ENCODE measurements at places on chromosomes 1 and 21.
A peak's percentile ranks its signal among the peaks of the same experiment; 100 is the strongest.

- no peak for DNase-seq
These were observed 52.9 kb upstream of the KDM4A start for GRCh38 chr1:43597028-43597427.

DNA sequence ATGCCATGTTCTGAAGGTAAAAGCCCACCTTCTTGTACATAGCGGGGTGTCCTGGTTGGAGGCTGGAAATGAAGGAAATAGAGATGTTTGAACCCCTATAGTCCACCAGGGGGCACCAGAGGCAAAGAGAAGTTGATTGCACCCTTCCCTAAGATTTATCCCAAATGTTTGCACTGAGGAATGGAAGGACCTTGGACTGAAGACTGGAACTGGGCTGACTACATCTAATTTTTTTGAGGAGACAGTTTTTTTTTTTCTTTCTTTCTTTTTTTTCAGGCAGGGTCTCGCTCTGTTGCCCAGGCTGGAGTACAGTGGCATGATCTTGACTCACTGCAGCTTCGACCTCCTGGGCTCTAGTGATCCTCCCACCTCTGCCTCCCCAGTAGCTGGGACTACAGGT is 55.3 kb upstream of the EIF4G3 start:
- DNase-seq: no peak

DNA sequence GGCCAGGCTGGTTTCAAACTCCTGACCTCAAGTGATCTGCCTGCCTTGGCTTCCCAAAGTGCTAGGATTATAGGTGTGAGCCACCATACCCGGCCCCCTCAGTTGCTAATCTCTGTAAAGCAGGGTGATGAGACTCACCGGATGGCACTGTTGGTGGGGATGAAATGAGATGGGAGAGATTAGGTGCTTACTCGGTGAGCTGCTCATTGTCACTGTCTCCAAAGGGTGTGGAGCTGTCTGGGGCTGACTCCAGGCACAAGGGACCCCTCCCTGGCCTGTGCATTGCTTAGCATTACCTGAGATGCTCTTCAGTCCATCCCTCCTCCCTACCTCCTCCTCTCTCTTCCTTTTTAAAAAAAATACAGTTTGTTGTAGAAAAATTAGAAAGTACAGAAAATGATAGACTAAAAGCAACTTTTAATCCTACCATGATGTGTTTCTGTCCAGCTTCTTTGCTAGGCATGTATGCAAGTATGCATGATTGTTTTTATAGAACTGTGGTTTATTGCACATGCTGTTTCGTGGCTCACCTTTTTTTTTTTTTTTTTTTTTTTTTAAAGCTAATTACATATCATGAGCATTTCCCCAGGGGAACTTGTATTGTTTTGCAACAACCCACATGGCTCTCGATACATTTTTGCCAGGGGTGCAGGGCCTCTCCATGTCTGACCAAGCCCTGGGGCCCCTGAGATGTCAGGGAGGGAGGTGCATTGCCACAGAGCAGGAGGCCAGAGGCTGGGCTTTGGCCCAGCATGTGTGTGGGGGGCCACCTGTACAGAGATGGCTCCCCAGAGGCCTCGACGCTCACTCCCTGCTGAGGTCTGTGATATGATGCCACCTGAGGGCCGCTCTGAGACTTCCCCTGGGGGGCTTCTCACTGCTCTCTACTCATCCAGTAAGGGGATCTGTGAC is 55.4 kb downstream of the ARHGEF10L start:
- no peak for DNase-seq

GRCh38 chr1:117814856-117815797 is 114.3 kb downstream of the GDAP2 start:
- no peak for DNase-seq

GRCh38 chr1:202664083-202664482 is 46.2 kb downstream of the SYT2 start:
- DNase-seq: no peak

DNA sequence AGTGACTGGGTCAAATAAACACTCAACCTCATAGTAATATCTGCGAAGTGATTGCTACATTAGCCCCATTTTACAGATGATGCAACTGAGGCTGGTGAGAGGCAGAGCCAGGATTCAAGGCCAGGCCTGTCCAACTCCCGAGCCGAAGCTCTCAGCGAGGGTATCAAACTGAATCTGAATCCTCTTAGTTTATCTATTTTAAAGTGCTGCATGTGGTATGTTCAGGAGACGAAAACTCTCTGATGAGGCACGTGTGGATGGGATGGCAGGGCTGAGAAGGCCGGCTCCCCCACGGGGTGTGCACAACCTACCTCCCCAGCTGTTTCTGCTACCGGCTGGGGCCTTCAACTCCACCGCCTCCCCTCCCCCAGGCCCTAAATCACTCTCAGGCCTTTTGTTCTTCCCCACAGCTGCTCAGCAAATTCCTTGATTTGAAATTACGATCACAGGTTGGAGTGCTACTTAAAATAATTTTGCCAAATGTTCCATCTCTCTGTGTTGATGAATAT is 171.8 kb downstream of the TOMM20 start:
- no peak for DNase-seq

DNA sequence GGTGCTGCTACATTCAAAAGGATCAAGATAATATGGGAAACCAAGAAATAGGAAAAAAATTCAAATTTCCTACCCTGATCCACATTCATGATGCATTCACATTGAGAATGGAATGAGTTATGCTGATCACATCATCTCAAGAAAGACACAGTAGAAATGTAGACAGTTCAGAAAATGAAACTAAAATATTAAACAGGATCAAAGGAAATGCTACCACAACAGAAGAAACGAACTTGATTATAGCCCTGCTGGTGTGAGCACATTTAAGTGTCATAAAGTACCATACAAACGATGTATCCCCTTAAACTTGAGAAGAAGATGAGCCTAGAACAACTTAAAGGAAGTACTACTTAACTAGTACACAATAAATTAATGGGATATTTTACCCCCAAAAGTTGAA is 21.3 kb downstream of the SYDE2 start:
- DNase-seq: no peak

DNA sequence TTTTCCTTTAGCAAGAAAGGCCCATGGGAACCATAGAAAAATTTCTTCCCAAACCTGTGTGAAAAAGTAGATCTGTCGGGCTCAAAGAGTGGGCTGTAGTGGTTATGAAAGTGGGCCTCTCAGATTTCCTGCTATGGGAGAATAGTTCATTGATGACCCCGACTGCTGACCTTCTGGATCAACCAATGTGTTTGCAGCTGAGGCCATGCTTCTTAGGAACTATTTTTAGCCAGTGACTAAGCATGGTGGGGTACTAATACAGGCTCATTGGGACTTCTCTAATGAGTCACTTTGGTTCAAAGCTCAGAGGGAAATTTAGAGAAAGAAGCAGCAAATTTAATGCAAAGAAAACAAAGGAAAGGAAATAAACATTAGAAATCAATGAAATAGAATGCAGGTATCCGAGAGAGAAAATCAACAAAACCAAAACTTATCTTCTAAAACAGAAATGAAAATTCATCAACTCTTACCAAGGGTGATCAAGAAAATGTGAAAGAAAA is 12.6 kb upstream of the PSMA5 start:
- DNase-seq: no peak

GRCh38 chr1:148307583-148308185 is 155.6 kb upstream of the NBPF11 start:
- DNase-seq: no peak

GRCh38 chr1:209895709-209896108 is 42.3 kb upstream of the SYT14 start:
- DNase-seq: no peak

- no peak for DNase-seq
These were observed 3.6 kb downstream of the FAM20B start for GRCh38 chr1:179029321-179029759.

DNA sequence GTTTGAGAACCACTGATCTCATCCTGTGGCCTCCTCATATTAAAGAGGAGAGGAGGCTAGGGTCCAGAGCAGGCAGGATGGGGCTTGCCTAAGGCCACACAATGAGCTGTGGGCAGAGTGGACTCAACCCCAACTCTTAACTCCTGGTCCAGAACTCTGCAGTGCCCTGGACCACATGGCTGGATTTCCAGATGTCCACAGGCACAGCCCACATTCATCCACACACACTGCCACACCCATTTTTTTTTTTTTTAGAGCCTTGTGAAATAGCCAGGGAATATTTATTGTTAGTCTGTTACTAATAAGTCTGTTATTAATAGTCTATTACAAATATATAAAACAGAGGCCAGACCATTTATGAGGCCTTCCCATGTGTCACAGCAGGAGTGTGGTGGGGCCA is 192.2 kb downstream of the TRABD2B start:
- DNase-seq: no peak

DNA sequence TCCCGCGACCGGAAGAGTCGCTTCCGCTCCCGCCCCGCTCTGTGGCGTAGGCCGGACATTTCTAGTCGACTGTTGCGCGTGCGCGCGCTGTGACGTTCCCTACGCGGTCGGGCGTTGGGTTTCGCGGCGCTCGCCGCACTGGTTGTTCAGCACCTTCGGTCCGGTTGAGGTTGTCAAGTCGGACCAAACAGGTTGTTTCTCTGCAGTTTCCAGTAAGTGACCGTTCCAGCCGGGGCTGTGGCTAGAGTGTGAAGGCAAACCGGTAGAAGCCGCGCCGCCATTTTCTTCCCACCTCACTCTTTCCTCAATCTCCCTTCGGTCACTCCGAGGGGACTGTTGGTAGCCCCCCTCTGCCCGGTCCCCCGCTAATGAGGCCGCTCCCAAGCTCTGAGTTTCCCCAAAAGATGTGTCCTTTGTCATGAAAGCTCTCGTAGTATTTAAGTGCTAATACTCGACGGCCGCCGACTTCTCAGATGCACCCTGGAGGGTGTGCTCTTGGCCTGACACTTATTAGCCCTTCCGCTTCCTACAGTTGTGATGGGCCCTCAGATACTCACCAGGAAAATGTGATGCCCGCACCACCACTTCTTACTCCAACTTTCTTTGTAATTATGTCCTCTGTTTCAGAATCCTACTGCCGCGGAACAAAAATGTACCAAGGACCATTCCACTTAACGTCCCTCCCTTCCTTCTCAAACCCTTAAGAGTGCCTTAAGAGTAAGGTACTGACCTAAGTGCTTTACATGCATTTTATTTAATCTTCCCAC is 56.3 kb downstream of the TRAF5 start:
- DNase-seq: peak; percentile 30

GRCh38 chr1:24097663-24098062 is 14.3 kb downstream of the MYOM3 start:
- DNase-seq: no peak

DNA sequence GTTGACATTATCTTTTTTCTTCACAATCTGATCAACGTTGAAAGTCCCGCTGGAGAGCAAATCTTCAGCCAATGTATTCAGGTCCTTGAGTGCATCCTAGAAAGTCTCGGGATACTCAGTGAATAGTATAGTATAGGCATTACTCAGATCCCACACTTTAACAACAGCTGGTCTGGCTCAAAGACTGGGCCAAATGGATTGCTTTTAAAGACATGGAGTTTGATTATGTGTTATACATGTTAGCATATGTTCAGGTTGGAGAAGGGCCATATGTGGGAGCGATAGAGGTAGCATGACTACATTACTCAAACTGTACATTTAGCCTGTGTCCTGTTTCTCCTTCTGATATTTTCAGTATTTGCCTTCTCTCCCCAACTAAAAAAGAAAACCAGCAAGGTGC is 33.1 kb downstream of the OR10Z1 start:
- no peak for DNase-seq

DNA sequence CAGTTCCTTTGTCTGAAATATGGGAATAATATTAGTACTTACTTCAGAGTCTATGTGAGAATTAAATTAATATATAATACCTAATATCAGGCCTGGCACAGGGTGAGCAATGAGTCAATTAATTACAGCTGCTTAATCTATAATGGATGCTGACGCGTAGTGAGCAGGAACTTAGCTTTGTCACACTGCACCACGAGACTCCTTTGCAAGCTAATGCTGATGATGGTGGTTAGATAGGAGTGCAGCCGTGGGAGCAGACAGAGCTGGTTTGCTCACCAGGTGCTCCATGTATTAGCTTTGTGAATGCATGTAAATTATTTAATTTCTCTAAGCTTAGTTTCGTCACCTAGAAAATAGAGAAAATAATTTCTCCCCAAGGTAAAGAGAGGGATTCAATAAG is 35.1 kb downstream of the KCNJ15 start:
- DNase-seq: no peak

GRCh38 chr1:210920716-210921694 is 212.9 kb downstream of the KCNH1 start:
- DNase-seq: no peak

GRCh38 chr1:80085067-80085466 is 1078.5 kb upstream of the ADGRL4 start:
- no peak for DNase-seq

DNA sequence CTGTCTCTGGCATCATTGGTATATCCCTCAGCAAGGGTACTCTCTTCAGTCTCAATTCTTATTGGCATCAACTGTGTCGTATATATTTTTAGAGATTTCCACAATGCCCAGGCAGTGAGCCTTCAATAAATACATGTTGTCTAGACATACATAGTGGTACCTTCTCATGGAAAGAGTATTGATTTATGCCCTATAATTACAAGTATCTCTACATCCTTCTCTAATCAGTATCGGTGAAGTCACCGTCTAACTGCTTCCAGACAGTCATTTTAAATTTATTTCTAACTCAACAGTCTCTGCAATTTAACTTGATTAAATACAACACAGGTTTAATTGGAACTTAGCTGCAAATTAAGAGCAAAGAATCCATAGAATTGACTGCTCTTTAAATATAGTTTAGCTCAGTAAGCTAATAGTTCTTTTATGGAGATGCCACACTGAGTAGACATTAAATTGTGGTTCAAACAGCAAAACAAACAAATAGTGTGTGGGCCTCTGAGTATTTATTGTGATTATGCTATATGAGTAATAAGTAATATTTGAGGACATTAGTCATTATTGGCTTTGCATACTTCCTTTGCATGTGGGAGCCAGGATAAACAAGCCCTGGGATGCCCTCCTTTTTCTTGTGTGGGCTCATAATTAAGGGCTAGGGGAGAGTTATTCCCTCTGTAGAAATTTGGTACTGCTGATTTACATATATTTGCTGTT is 126.9 kb upstream of the DUSP10 start:
- no peak for DNase-seq

- DNase-seq: no peak
These were observed 11.3 kb upstream of the DNMT3L start for GRCh38 chr21:44273046-44273445.

GRCh38 chr1:54114001-54114400 is 38.8 kb downstream of the CDCP2 start:
- DNase-seq: no peak

DNA sequence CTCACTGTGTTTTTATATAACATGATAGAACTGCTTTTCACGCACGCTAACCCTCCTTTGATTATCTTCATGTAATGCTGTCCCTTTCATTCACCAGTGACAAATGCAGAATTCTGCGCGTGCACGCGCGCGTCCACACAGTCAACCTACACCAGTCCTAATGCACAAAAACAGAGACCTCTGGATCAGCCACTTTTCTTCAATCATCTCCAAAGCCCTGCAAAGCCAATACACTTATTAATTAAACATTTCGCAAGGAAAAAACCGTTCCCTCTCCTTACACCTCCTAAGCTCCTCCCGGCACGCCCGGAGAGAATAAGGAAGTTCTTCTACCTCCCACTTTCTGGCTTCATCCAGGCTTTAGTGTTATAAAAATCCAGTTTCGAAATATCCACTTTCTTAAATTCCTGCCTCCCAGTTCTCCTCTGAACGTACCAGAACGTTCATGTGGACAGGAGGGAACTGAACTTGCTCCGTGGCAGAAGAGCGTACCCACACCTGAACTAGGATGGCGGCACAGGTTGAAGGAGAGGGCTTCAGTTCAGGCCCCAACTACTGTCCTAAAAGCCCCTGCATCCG is 4.6 kb downstream of the LMX1A start:
- DNase-seq: no peak
